ENCODE measurements at places on chromosomes 11 and 22.

GRCh38 chr11:134981835-134982234 lies 569.8 kb upstream of the B3GAT1 start:
- DNase-seq: no peak

DNA sequence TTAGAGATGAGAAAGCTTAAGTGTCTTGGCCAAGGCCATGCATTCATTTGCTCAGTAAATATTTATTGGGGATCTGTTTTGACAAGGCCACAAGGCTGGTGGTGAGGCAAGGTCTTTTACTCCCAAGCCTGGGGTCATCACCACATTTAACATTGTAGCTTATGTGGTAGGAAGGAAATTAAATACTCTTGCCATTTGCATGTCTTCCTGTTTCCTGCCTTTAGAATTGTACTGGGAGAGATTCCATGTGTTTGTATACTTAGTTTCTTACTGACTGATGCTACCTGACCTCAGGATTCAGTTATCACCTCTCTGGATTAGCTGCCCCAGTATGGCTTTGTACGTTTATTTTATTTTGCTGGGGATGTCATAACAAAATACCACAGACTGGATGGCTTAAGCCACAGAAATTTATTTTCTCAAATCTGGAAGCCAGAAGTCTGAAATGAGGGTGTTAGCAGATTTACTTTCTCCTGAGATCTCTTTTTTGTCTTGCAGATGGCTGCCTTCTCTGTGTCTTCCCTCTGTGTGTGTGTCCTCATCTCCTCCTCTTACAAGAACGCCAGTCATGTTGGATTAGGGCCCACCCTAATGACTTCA lies 44.8 kb downstream of the SPECC1L start:
- DNase-seq: no peak

- peak; percentile 56 for DNase-seq
Observed at GRCh38 chr22:18024276-18024939, at the start of gene MICAL3. Gene MICAL3, minus strand, starts transcription at chr22:18024561. Its CDS starts 117,749 bp downstream, at chr22:17906812.

- no peak for DNase-seq
Observed at GRCh38 chr11:110710628-110711381, 1.4 kb downstream of the ARHGAP20 start.

- DNase-seq: no peak
Observed at GRCh38 chr11:81420668-81421250, 1312.9 kb downstream of the FAM181B start.

- no peak for DNase-seq
Observed at GRCh38 chr11:110287537-110287936, 8.9 kb downstream of the RDX start.

Measured in T1000 (cell line).